ENCODE measurements at places on chromosomes 2 and 18.

- DNase-seq: no peak
Observed at GRCh38 chr2:139031722-139032121, 251.5 kb upstream of the NXPH2 start.

DNA sequence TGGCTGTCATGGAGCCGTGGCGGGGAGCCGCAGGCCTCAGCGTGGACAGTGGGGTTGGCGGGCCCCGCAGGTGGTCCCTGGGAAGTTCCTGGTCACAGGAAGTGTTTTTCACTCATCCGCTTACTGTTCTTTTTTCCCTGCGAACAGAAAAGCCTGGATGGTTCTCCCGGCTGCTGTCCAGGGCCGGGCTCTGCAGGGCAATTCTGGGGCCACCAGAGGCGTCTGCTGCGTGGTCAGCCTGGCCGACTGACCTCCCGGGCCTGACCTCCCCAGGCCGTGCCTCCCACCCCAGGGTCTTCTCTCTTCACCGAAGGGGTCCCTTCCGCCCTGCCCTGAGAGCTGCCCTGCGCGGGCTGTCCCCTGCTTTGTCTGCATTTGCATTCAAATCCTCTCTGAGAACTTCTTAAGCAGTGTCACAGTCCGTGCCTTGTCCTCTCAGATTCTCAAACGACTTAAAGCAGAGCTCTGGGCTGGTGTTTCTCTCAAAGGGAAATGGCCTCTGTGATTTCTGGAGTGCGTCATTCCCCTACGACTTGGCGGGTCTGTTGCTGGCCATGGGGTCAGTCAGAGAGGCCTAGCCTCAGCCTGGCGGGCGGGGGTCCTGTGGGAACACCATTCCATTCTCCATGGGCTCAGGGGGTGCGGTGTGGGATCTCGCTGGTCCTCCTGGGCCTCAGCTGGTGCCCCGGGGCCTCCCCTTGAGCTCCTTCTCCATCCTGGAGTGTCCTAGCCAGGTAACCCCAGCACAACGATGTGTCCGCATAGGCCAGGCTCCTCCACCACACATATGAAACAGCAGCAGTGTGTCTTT, 38.3 kb downstream of the KLHL29 start:
- DNase-seq: no peak

DNA sequence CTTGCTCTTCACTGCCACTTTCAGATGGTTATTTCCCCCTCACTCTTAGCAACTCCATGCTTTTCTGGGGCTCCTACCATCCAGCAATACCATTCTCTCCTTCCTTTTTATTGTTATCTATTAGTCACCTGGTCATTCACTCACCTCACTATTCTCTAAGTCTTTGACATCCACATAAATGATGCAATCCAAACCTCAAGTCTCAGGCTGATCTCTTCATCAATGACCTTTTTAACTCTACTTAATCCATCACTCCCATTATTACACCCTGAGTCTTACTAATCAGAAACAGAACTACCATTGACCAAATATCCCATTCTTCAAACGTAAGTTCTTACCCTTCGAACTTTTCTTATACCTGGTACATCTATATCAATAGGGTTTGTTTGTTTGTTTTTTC, 79.7 kb downstream of the ITSN2 start:
- DNase-seq: no peak

DNA sequence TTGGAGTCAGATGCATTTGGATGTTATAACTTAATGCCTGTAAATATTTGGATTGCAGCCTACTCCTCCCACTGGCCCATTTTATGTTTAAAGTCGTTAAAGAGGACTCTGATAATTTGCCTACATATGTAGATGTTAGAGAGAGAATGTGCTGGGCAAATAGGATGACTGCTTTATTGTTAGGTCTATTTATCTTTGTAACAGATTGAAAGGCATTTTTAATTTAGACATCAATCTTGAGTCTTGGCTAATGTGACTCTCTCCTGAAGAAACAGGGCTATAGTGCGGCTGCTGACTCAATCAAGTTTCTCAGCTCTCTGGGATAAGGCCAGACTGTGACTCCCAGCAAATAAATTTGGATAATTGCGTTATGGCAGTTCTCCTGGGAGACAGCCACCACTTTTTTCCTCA, 1101.4 kb downstream of the CBLN2 start:
- DNase-seq: no peak

DNA sequence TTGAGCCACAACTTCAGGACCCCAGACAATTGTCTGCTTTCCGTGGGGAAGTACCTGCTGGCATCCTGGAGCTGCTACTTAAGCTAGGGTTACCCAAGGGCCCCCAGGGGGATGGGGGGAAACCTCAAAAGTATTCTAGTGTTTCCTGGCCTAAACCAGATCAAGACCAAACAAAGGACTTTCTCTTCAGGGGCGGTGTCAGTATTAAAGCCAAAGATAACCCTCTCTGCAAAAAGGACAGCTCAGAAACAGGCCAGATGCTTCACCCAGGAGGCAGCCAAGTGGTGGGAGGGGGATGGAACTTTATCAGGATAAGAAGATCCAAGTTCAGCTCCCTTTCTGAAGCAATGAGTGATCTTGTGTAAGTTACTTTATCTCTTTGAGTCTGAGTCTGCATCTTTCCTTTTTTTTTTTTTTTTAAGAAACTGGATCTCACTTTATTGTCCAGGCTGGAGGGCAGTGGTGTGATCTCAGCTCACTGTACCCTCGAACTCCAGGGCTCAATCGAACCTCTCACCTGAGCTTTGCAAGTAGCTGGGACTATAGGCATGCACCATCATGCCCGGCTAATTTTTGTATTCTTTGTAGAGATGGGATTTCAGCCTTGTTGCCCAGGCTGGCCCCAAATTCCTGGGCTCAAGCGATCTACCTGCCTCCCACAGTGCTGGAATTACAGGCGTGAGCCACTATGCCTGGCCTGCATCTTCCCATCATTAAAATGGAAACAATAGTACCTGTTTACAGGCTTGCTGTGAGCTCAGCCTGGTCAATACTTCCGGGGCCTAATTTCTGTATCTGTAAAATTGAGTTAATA, 151.8 kb upstream of the PTPRM start:
- no peak for DNase-seq

GRCh38 chr2:178990533-178991241, 59.2 kb downstream of the CCDC141 start:
- DNase-seq: no peak

DNA sequence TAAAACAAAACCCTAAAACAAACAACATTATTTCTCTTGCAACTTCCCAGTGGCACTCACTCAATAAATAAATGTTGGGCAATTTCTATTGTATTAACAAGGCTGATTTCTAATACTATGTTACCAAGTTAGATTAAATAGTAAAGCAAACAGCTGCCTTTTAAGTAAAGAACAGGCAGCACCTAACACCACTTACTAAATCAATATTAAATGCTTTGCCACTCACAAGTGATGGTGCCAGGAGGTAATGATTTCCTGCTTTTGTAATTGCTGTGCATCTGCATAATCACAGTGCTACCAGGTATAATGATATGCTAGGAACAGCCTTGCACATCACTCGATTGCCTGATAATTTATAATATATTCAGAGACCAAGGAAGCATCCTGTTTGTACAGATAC, 276.5 kb downstream of the NBAS start:
- no peak for DNase-seq

Data from AG10803 (cell line).